ENCODE measurements at places on chromosomes 13 and 19.

GRCh38 chr13:94849254-94849653, 136.9 kb upstream of the SOX21 start:
- no peak for DNase-seq

DNA sequence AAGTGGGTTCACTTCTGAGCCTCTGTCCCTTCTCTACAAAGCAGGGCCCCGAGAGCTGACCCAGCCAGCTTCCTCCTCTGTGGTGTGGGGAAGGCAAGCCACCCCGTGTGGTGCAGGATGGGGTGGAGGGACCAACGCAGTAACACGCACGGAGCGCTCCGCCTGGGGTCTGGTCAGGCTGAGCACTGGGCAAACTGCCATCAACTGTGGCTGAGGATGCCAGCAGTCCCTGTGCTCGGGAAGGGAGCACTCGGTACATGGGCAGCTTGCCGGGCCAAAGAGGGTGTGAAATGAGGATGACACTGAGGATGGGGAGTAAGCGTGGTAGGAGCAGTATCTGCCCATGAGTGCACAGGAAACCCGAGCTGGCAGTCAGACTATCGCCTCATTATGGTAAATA, 7.6 kb upstream of the GMIP start:
- no peak for DNase-seq

- peak; percentile 58 for DNase-seq
Observed at GRCh38 chr13:27186295-27186694, 14.7 kb upstream of the USP12 start.

DNA sequence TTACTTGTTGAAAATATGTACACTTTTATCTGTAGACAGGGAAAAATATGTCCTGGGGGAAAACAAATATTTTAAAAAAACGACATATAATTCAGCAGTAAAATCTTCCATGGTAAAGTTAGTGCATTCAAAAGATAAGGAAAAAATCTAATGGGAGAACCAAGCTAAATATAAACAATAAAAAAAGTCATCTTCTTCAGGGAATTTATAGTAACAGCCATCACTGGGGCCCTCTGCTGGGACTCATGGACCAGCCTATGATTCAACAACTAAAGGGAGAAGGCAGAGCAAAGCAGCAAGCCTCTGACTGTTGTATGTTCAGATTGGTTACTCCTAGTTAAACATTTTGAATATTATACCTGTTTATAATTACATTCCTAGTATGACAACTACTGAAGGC, 93.0 kb downstream of the ITGBL1 start:
- no peak for DNase-seq

DNA sequence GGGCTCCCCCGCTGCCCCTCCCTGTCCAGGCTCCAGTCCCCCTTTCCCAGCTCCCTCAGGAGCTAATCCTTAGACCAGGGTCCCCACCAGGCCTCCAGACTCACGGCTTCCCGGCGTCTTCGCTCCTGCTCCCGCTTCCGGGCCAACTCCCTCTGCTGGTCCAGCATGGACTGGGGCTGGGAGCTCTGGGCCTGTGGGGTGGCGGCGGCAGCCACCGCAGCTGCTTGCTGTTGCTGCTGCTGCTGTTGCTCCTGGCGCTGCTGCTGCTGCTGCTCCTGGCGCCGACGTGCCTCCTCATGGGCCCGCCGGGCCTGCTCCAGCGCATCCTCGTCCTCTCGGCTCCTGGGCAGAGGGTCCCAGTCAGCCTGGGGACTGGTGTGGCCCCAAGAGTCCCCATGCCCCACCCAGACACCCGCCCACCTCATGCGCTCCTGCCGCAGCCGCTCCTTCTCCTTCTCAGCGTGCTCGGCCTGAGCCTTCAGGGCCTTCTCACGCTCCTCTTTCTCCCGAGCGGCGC, 6.4 kb upstream of the EPHX3 start:
- DNase-seq, result peak; percentile 75

DNA sequence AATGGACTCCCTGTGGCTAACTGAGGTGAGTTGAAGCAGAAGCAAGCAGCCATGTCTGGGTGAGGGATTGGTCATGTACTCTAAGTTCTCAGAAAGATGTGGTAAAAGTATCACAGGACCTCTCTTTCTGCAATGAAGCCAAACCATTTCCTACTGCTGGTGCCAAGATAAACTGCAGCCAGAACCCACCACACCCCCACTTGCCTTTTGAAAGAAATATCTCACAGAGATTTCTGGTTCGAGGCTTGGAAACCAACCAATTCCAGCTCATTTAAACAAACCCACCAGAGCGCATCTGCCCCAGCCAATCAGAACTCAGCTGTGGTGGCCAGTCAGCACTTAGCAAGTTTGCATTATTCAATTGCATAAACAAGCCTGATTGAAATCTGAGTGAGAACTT, 204.5 kb upstream of the ATXN8OS start:
- DNase-seq, result no peak

- peak; percentile 52 for DNase-seq
Observed at GRCh38 chr19:18160971-18161635, 8.1 kb downstream of the PIK3R2 start.

DNA sequence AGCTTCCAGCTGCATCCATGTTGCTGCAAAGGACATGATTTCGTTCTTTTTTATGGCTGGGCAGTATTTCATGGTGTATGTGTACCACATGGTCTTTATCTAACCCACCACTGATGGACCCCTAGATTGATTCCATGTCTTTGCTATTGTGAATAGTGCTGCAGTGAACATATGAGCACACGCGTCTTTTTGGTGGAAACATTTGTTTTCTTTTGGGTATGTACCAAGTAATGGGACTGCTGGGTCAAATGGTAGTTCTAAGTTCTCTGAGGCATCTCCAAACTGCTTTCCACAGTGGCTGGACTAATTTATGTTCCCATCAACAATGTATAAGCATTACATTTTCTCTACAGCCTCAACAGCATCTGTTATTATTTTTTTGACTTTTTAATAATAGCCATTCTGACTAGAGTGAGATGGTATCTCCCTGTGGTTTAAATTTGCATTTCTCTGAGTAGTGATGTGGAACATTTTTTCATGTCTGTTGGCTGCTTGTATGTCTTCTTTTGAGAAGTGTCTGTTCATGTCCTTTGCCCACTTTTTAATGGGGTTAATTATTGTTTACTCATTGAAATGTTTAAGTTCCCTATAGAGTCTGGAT, 6.8 kb upstream of the UBE2L5 start:
- no peak for DNase-seq

DNA sequence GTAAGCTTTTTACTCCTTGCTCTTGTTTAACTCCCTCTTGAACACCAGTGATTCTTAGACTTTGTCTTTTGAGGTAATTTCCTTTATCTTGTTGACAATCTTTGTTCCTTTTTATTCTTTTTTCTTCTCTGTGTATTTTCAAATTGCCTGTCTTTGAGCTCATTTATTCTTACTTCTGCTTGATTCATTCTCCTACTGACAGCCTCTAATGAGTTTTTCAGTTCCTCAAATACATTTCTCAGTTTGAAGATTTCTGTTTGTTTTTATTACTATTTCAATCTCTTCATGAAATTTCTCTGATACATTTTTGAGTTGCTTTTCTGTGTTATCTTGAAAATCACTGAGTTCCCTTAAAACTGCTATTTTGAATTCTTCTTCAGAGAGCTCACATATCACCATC, 154.1 kb downstream of the ATP8A2 start:
- DNase-seq, result no peak

- DNase-seq, result no peak
Observed at GRCh38 chr19:3693025-3693925, 7.0 kb downstream of the PIP5K1C start.
